ENCODE measurements at places on chromosomes 16 and 17. TPM values are rescaled to one million over a fixed set of nuclear protein-coding genes. Genes with fewer than 3 reads are reported as not detected.

TMEM204 gene
- total RNA-seq: 0.13 TPM

WIPI1 gene
- total RNA-seq: 19.8 TPM

- DNase-seq: no peak
Observed at GRCh38 chr17:81523402-81524038, 4.7 kb upstream of the FSCN2 start.

GRCh38 chr17:74552037-74552436, 6.1 kb upstream of the CD300C start:
- DNase-seq: no peak

DNA sequence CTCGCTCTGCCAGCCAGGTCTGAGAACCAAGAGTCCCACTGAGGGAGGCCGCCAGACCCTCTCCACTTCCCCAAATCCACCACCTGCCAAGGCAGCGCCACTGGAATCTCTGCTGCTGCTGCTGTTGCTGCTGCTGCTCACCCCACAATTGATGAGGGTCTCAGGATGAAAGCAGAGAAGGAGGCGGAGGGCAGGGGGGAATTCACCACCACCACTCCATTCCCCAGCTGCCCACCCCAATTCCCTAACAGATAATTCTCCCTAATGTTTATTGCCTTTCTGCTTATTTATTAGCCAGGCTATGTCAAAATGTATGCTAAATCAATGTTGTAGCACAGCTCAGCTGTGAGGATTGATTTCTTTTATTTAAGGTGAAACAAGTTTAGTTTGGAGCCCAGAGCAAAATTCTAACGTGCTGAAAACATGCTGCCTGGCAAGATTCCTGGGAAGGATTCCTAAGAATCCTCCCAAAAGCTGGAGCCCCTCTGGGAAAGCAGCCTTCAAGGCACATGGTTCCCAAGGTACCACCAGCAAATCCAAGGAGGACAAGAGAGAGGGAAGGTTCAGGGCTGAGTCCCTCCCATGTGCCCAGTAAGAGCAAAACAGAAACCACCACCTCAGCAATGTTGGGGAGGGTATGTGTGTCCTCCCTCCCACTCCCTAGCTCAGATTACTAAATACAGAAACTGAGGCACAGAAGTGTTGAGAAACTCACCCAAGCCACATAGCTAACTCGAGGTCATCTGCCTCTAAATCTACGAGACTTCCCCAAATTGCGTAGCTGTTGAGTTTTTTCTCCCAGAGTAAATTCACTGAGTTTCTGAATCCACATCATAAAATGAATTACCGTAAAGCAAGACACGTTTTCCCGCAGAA, 12.2 kb upstream of the CDH5 start:
- no peak for DNase-seq

DNA sequence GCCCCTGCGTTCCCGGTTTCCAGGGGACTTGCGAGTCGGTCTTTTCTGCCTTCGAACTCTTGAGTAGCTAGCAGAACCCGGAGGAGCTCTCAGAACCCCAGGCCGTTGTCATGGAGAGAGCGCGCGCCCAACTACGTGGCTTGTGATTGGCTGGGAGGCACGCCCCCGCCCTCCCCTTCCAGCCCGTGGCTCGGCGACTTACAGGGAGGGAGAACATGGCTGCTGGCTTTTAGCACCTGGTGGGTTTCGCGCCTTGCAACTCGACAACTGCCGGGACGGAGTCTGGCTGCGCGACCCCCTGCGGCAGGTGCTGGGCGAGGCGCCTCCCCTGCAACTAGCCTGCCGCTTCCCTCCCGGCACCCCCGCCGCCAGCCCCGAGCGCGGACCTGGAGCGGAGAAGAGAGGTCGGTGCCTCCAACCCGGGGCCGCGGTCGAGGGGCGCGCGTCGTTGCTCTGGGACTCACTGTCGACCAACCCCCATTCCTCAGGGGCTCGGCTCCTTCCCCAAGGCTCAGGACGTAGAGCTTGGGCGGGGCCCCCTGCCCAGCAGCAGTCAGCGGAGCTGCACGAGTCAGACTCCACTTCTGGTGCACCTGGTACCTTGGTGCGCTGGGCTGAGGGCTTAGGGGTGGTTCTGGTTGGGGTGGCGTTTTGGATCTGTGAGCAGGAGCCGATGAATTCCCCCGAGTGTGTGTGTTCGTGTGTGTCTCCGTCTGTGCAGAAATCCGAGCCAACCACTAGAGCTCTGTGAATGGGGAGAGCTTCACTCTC, 9.0 kb upstream of the ZFP90 start:
- peak; percentile 47 for DNase-seq

GRCh38 chr16:50284131-50284911, 18.0 kb downstream of the ADCY7 start:
- no peak for DNase-seq

DNA sequence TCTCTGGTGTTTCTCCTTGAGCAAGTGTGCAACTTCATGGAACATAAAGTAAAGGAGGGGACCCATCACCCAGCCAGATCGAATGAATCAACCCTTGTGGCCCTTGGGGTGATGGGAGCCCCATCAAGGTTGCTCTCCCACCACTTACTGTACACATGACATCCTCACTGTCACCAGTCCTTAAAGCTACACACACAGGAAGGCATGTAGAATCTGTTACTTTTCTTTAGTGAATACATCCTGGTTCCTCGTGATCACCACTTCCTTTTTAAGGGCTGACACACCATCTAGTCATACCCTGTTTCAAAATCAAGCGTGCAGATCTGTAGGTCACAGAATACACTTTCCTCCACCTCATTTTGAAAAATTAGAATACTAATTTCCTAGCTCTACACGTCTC, 22.6 kb upstream of the MPHOSPH6 start:
- DNase-seq: no peak

- DNase-seq: no peak
Observed at GRCh38 chr16:50584033-50584722, 36.0 kb downstream of the NKD1 start.

GRCh38 chr16:57013229-57013628, 23.9 kb downstream of the NLRC5 start:
- DNase-seq: no peak
